Stimulated activated naive CD8-positive, alpha-beta T cell treated with anti-CD3 and anti-CD28 coated beads, Interleukin-15, amount 100 ng/mL, for 72 hours (primary cell): ENCODE measurements at places on chromosomes 7 and 10.

- DNase-seq: no peak
Observed at GRCh38 chr7:24737281-24737680, 20.0 kb downstream of the GSDME start.

DNA sequence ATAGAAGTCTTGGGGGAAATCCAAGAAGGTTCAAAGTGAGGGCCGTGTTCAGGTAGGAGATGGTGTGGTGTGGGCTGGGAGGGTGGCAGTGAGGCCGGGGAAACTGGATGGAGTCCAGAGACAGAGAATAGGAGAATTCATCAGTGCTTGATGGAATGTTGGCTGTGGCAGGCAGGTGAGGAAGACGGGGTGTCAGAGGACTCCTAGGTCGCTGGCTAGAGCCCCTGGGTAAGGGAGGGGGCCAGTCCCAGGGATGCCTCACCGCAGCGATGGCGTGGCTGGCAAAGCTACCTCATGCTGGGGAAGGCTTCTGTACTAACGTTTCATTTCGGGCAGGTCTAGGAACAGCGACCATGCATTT lies 373.0 kb downstream of the RPS24 start:
- no peak for DNase-seq

- no peak for DNase-seq
Observed at GRCh38 chr7:150753826-150754603, 16.8 kb downstream of the GIMAP5 start.

GRCh38 chr10:52394246-52394645 lies 80.2 kb downstream of the DKK1 start:
- DNase-seq: no peak

DNA sequence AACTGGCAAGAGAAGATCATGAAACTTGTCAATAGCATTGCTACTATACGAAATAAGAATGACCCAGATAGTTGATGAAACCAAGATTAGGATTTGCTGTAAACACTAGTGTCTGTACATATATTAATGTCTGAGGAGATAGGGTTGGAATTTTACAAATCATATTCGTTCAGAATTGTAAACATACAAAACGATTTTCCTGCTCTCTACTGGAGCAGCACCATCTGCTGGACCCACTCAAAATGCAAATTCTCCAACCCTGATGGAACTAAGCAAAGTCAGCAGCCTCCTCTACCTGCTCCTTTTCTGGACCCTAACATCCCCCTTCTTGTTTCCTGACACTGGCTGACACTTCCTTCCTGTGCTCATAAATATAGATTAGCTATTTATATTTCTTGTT lies 29.4 kb upstream of the SGMS1 start:
- no peak for DNase-seq

DNA sequence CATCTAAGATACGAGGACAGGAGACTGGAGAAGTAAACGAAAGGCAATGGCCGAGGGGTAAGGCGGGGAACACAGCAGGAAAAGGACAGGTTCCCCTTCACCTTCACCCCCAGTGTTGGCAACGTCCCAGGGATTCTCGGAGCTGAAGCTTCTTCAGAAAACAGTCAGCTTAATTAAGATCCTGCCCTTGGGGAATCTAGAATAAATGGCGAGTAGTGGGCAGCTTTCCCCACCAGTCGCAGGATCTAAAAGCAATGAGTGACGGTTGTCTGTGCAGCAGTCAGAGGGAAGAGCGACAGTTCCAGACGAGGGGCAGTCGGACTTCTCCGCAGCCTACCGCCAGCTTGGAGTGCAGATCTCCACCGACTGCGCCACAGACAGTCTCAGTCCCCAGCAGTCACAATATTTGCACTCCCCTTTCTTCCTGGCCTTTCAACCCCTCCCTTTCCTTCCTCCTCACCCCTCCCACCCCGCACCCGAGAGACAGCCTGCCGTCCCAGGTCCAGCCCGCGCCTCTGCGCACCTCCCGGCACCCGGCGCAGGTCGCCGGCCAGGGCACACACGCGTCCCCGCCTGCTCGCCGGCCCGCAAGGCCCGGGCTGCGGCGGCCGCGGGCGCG lies 10.9 kb upstream of the SP8 start:
- DNase-seq: no peak

DNA sequence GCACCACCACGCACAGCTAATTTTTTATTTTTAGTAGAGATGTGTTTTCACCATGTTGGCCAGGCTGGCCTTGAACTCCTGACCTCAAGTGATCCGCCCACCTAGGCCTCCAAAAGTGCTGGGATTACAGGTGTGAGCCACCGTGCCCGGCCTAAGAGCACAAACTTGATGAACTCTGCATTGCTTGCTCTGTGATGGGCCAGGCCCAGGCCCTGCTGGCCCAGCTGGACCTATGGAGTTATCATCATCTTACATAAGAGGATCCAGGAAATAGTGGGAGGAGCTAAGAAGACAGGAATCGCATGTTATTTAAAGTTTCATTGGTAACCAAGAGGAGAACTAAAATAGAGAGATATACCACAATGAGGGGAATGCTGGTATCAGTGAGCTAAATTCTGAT lies 86.9 kb downstream of the DAGLB start:
- no peak for DNase-seq

DNA sequence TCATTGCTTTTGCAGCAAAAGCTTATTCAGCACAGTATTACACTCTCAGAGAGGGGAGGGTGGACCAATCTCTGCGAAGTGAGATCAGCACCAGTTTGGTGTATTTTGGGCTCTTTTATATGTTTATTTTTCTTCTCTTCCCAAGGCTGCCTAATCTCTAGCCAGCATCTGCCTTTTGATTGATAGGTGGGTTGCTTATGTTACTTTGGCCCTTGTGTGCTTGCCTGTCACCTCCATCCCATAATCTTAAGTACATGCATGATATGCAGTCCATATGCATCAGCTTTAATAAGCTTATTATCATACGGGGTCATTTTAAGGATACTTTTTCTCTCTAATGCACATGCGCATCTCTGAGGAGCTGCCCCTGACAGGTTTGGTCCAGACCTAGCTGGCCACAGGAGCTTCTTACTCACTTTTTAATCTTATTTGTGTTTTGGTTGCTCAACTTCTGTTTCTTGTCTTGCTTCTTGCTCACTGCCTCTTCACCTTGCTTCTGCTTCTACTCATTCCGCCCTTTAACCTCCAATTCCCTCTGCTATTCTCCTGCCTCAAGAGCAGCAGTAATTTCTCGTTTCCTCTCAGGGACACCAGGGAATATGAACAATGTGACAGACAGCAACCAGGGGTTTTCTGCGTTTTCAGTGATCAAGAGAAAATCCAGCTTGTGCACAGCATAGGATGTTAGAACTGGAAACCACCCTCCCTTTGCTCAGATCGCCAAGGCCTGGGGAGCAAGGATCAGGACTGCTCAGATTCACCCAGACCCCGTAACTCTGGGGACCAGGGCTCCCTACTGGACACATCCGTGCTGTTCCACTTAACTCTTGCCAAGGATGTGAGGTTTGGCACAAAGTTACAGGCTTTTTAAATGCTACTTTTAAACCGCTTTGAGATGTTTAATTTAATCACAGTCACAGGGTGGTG lies 10.0 kb downstream of the RGR start:
- no peak for DNase-seq
